ENCODE measurements at places on chromosomes 12 and 14.

DNA sequence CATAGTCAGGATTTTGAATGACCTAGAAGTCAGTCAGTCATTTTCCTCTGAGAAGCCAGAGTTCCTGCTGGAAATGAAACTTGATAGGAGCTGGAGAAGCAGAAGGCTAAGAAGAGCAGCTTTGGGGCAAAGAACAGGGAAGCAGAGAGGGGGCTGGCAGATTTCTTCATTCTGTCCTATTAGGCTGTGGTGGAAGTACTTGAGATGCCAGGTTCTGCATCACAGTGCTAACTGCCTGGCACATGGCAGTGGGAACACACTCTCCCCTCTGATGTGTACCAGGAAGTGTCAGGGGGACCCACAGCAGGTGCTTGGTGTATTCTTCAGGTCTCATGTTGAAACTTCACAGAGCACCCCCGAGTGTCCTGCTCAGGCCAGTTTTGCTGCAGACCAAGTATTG is 61.0 kb downstream of the SUSD6 start:
- no peak for DNase-seq

- no peak for DNase-seq
These were observed 79.2 kb downstream of the LLPH start for GRCh38 chr12:66051361-66051760.

DNA sequence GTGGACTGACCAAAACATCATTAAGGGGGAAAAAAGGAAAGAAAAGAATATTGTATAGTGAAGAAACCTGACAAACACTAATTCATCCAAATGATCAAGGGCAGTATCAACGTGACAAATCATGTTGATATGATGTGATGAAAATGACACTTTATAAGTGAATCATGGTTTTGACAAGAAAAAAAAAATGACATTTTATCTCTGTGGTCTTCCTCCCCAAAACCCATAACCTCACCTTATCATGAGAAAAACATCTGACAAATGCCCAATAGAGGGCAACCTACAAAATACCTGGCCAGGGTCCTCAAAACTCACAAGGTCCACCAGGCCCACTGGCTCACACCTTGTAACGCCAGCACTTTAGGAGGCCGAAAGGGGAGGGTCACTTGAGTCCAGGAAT is 13.8 kb downstream of the TMED10 start:
- no peak for DNase-seq

- no peak for DNase-seq
These were observed 157.4 kb downstream of the LRRK2 start for GRCh38 chr12:40382217-40382616.

- peak; percentile 61 for DNase-seq
These were observed 847 bp downstream of the MMP14 start for GRCh38 chr14:22837114-22837749.

DNA sequence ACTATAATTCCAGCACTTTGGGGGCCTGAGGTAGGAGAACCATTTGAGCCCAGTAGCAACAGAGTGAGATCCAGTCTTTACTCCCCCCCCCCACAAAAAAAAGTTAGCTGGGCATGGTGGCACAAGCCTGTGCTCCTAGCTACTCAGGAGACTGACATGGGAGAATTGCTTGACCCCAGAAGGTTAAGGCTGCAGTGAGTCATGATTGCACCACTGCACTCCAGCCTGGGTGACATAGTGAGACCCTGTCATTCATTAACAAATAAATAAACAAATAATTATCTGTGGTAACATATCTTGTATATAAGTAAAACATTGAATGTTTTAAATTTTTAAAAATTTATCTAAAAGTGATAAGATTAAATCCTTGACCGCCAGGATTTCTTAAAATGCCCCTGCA is 4.8 kb downstream of the ENTPD5 start:
- no peak for DNase-seq

DNA sequence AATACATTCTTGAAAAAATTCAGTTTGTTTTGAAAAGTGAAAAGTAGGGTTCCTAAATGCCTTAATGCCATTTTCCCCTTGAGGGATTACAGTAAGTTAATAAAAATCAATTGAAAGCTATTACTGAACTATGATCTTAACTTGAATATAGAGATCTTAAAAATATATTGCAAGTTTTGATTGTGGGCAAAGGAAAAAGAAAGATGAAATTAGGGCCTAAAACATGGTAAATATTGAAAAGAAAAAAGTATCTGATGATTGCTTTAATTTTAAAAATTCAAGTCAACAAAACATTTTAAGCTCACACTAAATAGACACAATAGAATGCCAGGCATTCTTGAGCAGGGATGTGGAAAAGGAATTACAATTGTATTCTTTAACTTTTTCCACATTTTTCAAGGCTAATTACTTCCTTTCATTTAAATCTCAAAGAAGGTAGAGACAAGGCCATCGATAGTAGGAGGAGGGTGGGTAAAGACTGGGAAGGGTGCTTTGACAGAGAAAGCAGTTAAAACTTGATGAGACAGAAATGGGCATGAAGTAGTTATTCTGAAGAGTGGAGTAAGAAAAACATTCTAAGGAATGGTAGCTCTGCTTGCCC is 294.4 kb downstream of the NELL2 start:
- no peak for DNase-seq

- no peak for DNase-seq
These were observed 624.9 kb downstream of the DIO2 start for GRCh38 chr14:79586416-79586815.

GRCh38 chr12:124520265-124520701 is 47.1 kb downstream of the NCOR2 start:
- DNase-seq: no peak

GRCh38 chr14:47778631-47779030 is 103.2 kb upstream of the MDGA2 start:
- DNase-seq: no peak

- DNase-seq: no peak
These were observed 268.7 kb downstream of the TMEM132D start for GRCh38 chr12:129635021-129635685.

DNA sequence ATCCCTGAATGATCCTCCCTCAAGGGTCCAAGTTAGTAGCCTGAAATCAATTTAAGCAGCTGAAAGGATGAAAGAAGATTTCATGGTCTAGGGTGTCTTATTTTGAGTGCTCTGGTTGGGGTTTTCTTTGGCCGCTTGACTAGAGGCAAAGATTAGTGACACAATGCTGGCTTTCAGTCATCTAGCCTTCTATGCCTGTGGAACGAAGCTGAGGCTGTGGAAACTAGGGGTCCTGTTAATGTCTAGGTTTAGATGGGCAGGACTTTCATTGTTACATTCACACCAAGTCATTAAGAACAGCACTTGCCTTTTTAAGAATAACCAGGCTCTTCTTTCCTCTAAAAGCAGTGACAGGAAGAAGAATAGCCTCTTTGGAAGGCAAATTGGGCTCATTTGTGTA is 253.8 kb upstream of the E2F7 start:
- DNase-seq: no peak

- peak; percentile 15 for DNase-seq
These were observed 383.0 kb downstream of the PCNX1 start for GRCh38 chr14:71290301-71290700.

DNA sequence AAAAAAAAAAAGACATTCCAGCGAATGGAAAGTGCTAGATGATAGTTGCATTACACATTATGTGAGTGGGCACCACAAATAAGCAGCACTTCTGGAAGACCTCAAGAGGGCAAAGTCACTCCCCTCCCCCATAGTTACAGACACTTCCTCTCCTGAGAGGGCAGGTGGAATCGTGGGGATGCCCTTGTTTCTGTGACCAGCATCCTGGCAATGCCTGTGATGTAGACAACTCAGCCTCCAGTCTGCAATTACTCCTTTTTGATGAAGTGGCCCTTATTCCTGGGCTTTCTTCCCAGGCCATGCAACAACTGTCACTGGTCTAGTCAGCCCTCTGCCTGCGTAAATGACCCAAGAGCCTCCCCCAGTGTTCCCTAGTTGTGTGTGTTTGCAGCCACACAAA is 104.8 kb downstream of the VRK1 start:
- no peak for DNase-seq

DNA sequence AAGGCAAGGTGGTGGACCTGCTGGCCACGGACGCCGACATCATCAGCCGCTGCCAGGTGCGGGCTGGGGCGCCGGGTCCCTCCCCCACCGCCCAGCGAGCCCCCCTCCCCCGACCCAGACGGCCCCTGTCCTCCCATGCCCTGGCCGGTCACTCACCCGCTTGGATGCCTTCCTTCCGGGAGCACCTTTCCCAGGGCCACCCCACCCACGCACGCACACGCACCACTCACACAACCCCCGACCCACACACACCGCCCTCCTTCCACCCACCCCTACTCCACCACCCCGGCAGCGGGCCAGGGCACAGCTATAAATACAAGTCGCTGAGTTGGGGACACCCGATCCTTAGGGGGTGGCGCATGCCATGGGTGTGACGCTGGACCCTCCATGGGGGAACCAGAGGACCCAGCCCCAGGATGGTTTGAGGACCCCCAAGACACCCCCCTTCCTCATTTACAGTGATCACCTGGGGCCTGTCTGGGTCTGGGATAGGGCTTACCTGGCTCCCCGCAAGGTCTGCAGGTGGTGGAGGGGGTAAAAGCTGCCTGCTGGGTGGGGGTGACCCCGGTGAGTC is 465 bp downstream of the ADSS1 start:
- peak; percentile 42 for DNase-seq

DNA sequence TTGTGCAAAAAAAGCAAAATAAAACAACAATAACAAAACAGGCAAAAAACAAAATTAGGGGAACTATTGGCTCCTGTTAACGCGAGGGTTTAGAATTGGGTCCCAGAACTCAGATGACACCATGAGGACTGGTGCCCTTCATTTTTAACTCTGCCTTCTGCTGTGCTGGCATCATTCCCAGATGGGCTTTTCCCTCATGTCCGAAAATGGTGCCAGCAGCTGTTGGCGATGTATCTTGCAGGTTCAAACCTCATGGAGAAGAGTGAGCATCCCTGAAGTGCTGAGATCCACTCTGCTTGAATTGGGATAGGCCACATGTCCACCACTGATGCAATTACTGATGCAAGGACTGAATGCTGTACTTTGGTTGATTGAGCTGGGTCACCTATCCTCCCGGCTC is 61.1 kb downstream of the MYRFL start:
- no peak for DNase-seq

DNA sequence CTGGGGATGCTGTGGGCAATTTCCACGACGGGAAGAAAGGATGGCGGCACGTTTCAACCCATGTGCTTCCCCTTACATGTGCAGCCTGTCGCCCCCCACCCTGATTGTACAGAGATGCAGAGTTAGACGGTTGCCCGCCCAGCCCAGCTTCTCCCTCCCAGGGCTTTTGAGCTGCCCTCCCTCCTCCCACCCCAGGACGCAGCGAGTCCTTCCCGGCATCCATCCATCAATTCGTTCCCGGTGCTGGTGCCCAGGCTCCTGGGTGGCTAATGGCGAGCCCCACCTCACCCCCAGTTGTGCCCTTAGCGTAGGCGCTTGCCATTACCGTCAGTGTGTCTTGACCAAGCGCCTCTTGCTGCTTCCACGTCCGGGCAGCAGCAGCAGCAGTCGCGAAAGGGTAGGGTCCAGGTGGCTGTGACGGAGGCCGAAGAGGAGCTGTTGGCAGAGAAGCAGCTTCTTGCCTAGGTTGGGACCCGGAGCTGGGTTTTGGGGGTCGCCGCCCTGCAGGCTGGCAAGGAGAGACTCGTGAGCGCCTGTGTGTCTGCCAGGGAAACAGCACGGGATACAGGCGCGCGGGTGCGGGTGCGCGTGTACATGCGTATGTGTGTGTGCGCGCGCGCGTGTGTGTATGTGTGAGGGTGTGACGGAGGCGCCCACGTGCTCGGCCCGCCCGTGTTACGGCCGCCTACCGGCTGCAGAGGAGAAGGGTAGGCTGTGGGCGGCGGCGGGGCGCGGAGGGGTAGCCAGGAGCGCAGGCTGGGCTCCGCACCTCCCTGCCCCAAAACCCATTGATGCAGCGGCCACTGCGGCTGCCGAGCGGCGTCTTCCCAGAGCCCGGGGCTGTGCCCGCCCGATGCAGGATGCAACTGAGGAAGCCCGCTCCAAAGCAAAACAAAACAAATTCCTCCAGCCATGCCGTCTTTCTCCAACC is at the start of gene SLC6A15:
Gene SLC6A15 (minus strand): TSS at position 602 of the 931 bp plus-strand sequence. CDS start 20,679 bp downstream, outside the sequence.
- no peak for DNase-seq

DNA sequence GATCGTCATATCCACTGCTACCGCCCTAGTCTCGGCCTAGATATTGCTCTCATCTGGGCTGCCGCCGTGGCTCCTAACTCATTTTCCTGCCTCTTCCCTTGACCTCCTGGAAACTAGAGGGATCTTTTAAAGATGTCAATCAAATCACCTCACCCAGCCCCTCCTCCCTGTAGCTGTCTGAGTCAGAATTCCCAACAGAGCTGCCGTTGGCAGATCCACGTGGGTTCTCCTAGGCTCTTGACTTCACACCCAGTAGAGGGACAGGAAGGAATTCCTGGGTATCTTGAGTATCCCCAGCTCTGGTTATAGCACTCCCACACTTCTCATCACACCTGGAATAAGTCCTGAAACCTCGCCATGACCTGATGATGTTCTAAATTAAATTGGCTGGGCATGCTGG is 11.9 kb downstream of the TGFB3 start:
- DNase-seq: no peak

- DNase-seq: no peak
These were observed 155.5 kb upstream of the NTF3 start for GRCh38 chr12:5276327-5276880.

- DNase-seq: no peak
These were observed 4.6 kb upstream of the ALX1 start for GRCh38 chr12:85275374-85275773.

DNA sequence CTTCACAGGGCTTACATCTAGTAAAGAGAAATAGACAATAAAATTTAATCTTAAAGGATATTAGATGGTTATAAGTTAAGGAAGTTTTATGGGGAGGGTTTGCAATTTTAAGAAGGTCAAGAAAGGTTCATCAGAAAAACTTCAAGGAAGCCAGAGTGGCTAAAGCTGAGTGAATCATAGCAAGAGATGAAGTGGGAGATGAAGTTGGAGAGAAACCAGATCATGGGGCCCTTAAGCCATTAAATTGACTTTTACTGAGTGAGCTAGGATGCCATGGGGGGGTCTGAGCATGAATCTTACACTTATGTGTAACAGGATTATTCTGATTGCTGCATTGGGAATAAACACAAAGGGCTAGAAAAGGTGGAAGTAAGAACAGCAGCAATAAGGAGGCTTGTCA is 189.2 kb downstream of the LRIG3 start:
- DNase-seq: no peak

DNA sequence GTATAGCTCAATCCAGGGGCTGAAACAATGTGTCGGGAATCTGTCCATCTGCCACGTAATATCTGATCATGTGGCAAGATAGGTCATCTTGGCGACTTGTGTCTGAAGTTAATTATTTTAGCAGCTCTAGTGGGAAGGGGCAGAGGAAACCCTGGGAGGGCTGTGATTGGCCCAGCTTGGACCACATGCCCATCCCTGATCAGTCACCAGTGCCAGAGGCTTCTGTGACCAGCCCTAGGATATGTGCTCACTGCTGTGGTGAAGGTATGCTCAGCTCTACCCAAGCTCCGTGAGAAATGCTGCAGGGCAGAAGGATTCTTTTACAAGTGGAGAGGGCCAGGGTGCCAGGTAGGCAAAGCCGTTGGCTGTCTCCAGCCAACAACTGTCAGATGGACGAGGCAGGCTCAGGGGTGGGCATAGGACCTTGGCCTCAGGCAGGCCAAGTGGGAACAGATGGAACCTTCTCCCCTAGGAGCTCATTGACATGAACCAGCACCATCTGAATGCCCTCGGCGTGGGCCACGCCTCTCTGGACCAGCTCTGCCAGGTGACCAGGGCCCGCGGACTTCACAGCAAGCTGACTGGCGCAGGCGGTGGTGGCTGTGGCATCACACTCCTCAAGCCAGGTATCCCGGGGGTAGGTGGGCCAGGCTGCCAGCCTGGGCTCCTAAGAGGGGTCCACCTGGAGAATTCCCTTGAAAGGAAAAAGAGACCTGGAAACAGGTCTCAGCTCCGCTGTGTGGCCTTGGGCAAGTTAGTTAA is 21.1 kb downstream of the MVK start:
- DNase-seq: no peak
